Inflammatory macrophage (primary cell): ENCODE measurements at places on chromosomes 3 and 15.
A peak's percentile ranks its signal among the peaks of the same experiment; 100 is the strongest.

- DNase-seq: no peak
These were observed 73.6 kb upstream of the CGNL1 start for GRCh38 chr15:57302640-57303257.

- no peak for DNase-seq
These were observed 123.8 kb upstream of the C15orf61 start for GRCh38 chr15:67397139-67397538.

- DNase-seq: no peak
These were observed 55.6 kb downstream of the CYP11A1 start for GRCh38 chr15:74311734-74312444.

DNA sequence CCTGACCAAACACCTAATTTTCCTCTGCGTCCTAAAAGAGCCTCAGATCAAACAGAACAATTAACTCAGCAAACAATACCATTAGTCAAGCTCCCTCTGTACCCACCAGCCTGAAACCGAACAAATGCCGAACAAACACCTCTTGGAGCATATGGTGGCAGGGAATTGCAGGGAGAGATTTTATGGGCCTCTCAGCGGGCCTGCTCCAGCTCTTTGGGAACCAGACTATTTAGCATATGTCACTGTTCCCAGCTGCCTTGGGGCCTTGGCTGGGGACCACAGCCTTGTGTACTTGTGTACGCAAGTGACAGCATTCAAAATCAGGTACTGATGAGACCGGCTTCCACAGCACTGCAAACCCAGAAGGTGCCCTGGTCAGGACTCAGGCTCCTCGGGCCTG is 388.8 kb upstream of the PPP2R3A start:
- no peak for DNase-seq

DNA sequence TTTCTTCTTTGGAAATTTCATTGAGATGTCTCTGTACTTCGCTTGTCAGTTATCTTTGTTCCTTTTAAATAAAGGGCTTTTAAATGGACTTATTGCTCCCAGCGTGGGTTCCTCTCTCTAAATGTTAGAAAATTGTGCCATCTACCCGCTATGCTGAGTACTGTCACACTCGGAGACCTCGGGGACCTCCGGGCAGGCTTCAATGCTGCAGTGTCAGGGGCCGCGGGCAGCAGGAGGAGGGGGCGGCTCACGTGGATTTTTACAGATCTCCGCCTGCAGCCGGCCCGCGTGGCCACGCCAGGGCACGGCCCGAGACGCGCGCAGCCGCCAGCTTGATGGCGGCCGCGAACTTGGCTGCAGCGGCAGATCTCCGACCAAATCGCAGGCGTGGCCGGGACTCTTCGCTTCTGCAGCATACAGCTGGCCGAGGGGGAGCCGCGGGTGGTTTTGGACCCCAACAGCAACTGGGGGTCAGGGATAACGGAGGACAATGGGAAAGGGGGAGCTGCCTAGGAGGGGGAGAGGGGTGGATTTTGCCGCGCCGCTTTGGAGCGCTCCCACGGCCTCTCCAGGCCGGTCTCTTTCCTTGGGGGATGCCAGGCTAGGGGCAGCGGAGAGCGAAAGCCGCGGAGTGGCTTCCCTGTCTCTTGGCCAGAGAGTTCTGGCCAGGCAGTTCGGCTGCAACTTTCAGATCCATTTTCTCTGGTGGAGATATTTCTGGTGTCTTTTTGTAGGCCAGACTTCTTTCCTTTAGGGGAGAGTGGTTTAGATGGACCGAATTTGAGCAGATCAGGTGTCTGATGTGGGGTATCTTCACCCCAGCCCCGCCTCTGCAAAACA is 15.3 kb downstream of the NR2F2 start:
- no peak for DNase-seq

DNA sequence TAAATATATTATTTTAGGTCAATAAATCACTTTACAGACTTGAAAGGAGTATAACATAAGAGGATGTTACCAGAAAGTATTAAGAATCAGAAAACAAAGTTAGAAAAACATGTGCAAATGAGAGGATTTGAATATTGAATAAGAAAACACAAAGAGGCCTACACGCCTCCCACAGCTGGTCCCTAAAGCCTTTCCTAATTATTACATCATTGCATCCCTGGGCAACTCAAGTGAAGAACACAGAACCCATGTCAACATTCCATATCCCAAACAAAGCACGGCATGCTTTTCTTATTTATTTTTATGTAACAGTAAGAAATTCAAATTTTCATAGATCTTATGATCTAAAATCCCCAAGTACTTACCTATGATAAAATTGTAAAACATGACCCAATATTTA is 61.2 kb downstream of the HERC1 start:
- DNase-seq: no peak

DNA sequence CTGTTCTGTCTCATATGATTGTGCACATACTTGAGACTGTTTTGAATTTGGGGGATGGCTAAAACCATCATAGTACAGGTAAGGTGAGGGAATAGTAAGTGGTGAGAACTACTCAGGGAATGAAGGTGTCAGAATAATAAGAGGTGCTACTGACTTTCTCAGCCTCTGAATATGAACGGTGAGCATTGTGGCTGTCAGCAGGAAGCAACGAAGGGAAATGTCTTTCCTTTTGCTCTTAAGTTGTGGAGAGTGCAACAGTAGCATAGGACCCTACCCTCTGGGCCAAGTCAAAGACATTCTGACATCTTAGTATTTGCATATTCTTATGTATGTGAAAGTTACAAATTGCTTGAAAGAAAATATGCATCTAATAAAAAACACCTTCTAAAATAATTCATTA is 5.1 kb downstream of the CCR5 start:
- no peak for DNase-seq

- DNase-seq: no peak
These were observed 72.9 kb downstream of the CLASP2 start for GRCh38 chr3:33645060-33645647.

GRCh38 chr3:13145826-13146642 is 72.8 kb upstream of the IQSEC1 start:
- no peak for DNase-seq

- peak; percentile 62 for DNase-seq
These were observed 39.5 kb upstream of the TPRG1 start for GRCh38 chr3:189132231-189132671.

GRCh38 chr3:68249265-68249664 is 594.9 kb upstream of the SUCLG2 start:
- DNase-seq: no peak

GRCh38 chr3:55512571-55513343 is 25.7 kb upstream of the WNT5A start:
- no peak for DNase-seq

- DNase-seq: peak; percentile 20
These were observed 164.0 kb downstream of the NR2F2 start for GRCh38 chr15:96494505-96494904.

GRCh38 chr15:37695719-37696118 is 238.7 kb upstream of the TMCO5A start:
- DNase-seq: no peak

GRCh38 chr3:95459706-95460105 is 1354.7 kb upstream of the EPHA6 start:
- DNase-seq: no peak

DNA sequence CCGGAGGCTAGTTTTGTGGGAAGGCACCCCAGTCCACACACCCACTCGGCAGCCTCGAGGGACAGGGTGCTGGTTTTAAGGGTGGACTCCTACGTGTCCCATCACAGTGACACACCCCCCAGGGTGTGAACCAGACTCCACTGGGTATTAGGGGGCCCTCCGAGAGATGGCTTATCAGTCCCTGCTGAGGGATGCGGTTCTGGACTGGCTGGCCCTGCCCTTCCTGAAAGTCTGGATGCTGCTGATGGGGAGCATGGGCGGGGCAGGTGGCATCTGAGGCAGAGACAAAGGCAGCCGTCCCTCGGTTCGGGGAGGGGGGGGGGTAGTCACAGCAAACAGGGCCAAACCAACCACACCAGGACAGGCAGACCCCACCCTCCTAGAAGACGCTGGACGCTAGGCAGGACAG is 939 bp upstream of the ULK3 start:
- DNase-seq: no peak

DNA sequence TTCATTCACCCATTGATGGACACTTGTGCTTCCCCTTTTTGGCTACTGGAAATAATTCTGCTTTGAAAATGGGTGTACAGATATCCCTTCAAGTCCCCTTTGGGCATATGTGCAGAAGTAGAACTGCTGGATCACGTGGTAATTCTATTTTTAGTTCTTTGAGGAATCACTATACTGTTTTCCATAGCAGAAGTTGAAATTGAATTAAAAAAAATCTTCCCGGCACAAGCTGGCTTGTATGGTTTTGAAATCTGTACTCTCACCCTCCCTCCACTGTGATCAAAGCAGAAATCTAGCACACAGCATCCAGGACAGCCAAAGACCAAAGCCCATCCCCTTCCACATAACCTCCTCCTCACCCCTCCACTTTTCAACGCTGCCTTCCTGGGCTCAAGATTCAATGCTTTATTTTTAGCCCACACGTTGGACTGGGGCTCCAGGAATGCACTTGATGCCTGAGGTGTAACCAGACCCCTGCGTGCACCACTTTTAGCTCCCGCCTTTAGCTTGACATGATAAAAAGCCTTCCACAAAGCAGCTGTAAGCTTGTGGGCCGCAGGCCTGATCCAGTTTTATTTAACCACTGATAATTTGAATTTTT is 29.9 kb downstream of the TMEM40 start:
- DNase-seq: peak; percentile 65

- DNase-seq: no peak
These were observed 47.3 kb downstream of the AMOTL2 start for GRCh38 chr3:134326760-134327593.

DNA sequence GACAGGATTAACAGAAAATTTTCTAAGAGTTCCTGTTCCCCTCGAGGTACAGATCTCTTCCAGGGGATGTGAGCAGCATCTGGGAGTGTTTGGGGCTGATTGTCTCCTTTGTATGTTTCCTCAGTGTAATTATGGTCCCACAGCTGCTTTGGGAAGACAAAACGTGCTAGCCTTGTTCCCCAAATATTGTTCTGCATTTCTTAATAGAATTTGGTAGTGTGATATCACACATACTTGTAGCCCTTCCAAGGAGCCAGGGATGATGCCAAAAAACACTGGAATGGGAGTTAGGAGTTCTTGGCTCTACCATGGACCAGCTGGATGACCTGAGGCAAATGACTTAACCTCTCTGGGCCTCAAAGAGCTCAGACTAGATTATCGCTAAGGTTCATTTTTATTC is 19.0 kb upstream of the AGBL1 start:
- no peak for DNase-seq

DNA sequence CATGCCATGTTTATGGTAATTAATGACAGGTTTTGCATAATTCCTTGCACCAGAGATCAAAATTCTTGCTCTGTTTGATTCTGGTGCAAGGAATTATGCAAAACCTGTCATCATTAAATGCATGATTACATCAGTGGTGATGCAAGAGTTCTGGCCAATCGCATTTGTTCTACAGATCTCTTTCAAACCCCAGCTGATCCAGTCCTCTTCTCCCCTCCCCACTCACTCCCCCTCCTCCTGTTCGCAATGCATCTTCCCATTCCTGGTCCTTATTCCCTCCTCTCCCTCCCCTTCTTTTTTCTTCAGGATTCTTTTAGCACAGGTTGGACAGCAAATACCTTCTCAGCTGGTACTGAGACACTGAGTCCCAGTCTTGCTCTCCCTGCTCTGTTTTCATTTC is 82.1 kb downstream of the GABRB3 start:
- no peak for DNase-seq

DNA sequence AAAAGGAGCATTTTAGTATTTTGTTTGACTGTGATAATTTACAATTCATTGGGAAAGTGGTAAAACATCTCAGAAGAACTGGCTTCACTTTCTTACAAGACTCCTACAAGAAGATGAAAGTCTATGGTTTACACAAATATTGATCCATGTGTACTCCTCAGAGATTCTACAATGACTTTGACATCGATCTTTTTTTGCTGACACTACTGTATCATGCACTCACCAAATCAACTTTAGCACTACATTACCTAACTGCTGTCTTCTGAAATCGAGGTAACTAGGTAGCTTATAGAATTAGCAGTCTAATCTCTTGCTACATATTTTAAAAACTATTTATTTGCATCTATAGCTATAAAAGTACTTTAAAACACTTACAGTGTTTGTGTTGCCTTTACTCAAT is 757.6 kb downstream of the TBL1XR1 start:
- DNase-seq: no peak

DNA sequence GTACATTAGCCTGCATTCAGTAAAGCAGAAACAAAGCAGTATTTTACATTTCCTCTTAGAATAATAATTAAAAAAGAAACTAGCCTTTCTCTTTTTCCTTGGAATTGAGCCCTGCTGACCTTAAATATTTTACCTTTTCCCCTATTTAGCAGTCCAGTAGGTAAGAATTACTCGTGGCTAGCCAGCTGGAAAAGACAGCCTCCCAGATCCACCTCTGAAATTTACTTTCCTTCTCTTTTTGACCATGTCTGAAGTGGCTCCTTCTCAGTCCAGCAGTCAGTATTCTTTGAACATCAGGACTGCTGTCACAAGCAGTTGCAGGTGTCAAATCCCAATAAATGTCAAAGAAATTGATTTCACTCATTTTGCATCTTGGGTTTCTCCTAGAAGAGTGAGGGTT is 311.5 kb upstream of the DCBLD2 start:
- DNase-seq: no peak

GRCh38 chr15:22891426-22892210 is 53.2 kb downstream of the NIPA2 start:
- DNase-seq: no peak

- no peak for DNase-seq
These were observed 38.9 kb downstream of the SLC25A26 start for GRCh38 chr3:66259566-66260255.

GRCh38 chr15:70853318-70853972 is 512 bp downstream of the LARP6 start:
- DNase-seq: no peak

GRCh38 chr3:194607592-194608389 is 25.4 kb downstream of the TMEM44 start:
- DNase-seq: no peak

DNA sequence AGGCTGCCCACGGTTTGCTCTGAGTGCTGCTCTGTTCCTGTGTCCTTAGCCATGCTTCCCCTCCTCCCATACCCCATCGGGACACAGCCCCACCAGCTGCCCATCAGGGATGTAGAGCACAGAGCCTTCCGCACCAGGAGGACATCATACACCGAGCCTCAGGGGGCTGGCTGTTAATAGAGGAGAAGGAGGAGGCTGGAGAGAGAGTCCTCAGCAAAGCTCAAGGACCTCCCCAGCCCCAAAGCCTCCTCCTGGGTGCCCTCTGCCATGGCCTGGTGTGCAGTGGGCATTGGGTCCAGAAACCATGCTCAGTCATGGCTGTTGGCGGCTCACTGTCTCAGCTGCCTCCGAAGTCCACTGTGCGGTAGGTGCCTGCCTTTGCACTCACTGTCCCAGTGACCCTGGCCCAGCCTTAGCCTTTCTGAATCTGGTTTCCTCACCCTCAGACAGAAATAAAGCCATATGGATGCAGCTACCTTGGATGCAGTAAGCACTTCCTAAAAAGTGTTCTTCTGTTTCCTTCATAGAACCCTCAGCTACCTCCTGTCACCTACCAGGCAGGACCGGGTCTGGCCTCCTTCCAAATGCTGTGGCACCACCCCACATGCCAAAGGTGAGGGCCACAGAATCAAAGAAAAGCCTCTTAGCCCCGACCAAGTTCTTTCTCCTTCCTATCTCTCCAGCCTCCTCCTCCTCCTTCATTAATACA is 53.9 kb downstream of the ACAD9 start:
- no peak for DNase-seq

GRCh38 chr15:56723787-56724186 is 9.5 kb downstream of the ZNF280D start:
- no peak for DNase-seq
